ENCODE measurements at places on chromosomes 6 and 20. TPM values are rescaled to one million over a fixed set of nuclear protein-coding genes. Genes with fewer than 3 reads are reported as not detected.

GRCh38 chr6:137552146-137552545 lies 58.0 kb upstream of the OLIG3 start:
- H3K4me1 ChIP-seq: no peaks in the 10 kb centered on the region
- DNase-seq: no peak
- H3K4me3 ChIP-seq: no peak overlapping the region
- H3K27me3 ChIP-seq: no peaks in the 10 kb centered on the region

DNA sequence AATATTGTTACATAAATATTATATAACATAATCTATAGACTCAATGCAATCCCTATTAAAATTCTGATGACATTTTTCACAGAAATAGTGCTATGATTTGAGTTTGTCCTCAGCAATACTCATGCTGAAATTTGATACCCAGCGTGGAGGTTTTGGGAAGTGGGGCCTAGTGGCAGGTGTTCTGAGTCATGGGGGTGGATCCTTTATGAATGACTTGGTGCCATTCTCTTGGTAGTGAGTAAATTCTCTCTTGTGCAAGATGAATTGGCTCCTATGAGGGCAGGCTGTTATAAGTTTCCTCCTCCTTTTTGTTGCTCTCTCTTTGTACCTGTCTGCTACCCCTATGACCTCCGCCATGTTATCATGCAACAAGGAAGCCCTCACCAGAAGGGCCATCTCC lies 65.8 kb downstream of the SHPRH start:
- no peak overlapping the region for H3K27ac ChIP-seq
- DNase-seq: no peak
- no peaks in the 10 kb centered on the region for H3K4me1 ChIP-seq
- H3K36me3 ChIP-seq: no peaks in the 10 kb centered on the region
- no peaks in the 10 kb centered on the region for H3K27me3 ChIP-seq
- no peak overlapping the region for H3K4me3 ChIP-seq

- no peaks in the 10 kb centered on the region for H3K36me3 ChIP-seq
- no peak overlapping the region for H3K4me3 ChIP-seq
- H3K27ac ChIP-seq: no peak overlapping the region
- no peaks in the 10 kb centered on the region for H3K4me1 ChIP-seq
These were observed 12.9 kb downstream of the COX7A2 start for GRCh38 chr6:75230484-75231325.

The LYRM2 gene
- 27.4 TPM for total RNA-seq

DNA sequence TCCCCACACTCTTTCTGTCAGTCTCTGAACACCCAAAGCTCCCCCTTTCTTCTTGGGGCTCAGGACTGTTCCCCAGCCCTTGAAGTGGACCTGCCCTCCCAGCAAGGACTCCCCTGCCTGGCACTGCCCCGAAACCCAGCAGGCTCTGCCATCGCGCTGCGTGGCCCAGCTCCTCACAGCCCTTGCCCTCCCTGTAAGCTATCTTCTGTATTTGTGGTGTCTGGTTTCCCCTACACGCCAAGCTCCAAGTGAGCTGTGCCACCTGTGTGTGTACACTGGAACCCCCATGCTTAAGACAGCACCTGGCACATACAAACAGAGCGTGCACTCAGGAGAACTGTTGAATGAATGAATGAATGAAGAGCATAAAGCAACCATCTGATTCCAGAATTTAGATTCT lies 57.7 kb downstream of the TMEM242 start:
- H3K27ac ChIP-seq: no peak overlapping the region
- peaks cover 4% of the 10 kb centered on the region for H3K4me1 ChIP-seq
- no peak for DNase-seq
- no peaks in the 10 kb centered on the region for H3K27me3 ChIP-seq
- H3K36me3 ChIP-seq: no peaks in the 10 kb centered on the region
- no peak overlapping the region for H3K4me3 ChIP-seq

The ZNF512B gene
- 10.8 TPM for total RNA-seq

The TRDN gene
- not detected for total RNA-seq

DNA sequence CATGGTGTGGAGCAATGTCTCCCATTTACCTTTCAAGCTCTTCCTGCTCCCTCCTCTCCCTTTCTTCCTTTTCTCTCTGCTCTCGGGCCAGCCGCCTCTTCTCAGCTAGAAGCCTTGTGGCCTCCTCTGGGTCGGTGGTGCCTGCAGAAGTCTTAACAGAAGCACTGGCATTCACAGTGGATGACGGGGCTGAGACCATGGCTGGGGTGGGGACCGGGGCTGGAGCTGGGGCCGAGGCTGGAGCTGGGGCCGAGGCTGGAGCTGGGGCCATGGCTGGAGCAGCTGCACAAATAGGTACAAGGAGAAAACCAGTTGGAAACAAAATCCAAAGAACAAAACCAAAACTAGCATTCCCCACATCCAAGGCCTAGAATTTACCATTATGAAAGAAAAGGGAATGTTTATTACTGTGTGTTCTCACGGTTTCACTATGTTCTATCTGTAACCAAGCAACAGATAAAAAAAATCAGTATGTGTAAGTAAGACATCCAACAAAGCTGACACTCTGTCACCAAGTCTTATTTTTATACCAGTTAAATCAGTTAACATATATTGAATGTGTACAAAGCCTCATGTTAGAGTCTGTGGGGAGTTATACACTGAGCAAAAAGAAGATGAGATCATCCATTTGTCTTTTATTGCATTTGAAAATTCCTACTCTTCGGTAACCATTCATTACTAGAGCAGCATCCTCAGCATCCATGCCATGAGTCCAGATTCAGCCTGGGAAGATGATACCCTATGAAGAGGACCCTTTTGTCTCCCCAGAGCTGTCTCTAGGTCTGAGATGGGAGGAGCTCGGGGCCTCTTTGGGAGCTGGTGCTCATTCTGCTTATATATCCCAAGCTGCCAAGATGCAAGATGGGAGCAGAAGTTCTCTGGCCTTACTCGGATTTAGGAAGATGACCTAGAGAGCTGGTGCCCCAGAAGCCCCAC lies 73.0 kb upstream of the BCLAF1 start:
- no peaks in the 10 kb centered on the region for H3K27me3 ChIP-seq
- no peak for DNase-seq
- peaks cover 24% of the 10 kb centered on the region for H3K36me3 ChIP-seq
- H3K4me3 ChIP-seq: no peak overlapping the region

DNA sequence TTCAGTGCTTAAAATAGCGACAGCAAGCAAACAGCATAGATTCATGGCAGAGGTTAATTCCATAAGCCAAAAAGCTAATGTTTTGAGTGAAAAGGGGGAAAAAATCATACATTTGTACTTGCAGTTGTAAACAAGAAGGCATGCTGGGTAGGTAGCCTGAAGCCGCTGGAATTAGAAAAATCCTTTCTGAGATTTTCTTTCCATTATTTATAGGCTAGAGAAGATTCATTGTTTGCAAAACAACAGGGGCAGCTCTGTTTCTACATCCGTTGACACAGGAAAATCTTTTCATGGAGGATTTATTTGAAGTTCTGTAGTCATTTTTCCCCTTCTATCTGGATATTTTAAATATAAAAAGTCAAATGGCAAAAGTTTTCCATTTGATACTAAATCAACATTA lies 843.9 kb downstream of the QKI start:
- H3K27me3 ChIP-seq: no peaks in the 10 kb centered on the region
- no peak overlapping the region for H3K4me3 ChIP-seq
- H3K27ac ChIP-seq: no peak overlapping the region
- DNase-seq: no peak
- no peaks in the 10 kb centered on the region for H3K36me3 ChIP-seq
- H3K4me1 ChIP-seq: no peaks in the 10 kb centered on the region

- DNase-seq: no peak
- no peak overlapping the region for H3K4me3 ChIP-seq
- no peaks in the 10 kb centered on the region for H3K4me1 ChIP-seq
- H3K36me3 ChIP-seq: no peaks in the 10 kb centered on the region
These were observed 59.9 kb downstream of the MACROD2 start for GRCh38 chr20:14055127-14055742.

The C6orf163 gene
- 7.1 TPM for total RNA-seq

DNA sequence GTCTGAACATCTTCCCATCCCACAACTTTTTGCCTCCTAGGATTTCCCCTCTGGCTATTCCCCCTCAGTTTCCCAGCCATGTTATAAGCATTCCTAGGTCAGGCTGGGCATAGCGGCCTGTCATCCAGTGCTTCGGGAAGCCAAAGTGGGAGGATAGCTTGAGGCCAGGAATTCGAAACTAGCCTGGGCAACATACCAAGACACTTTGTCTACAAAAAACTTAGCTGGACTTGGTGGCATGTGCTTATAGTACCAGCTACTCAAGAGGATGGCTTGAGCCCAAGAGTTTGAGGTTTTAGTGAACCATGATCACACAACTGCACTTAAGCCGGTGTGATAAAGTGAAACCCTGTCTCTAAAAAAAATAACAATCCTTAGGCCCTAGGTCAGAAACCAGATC lies 447.4 kb downstream of the KIF16B start:
- H3K4me3 ChIP-seq: no peak overlapping the region
- no peaks in the 10 kb centered on the region for H3K27me3 ChIP-seq
- H3K4me1 ChIP-seq: no peaks in the 10 kb centered on the region
- peak; percentile 34 for DNase-seq
- no peaks in the 10 kb centered on the region for H3K36me3 ChIP-seq

The HEY2 gene
- total RNA-seq: 3.3 TPM

The TP53TG5 gene
- total RNA-seq: not detected

Measured in upper lobe of left lung (tissue), 6 donors.